ENCODE measurements at places on chromosomes 3 and 15. TPM values are rescaled to one million over a fixed set of nuclear protein-coding genes. Genes with fewer than 3 reads are reported as not detected.

The CFAP91 gene
- total RNA-seq = not detected

- no peak overlapping the region for H3K4me3 ChIP-seq
- no peak for DNase-seq
- H3K4me1 ChIP-seq = peaks cover 11% of the 10 kb centered on the region
- H3K27me3 ChIP-seq = peaks cover 10% of the 10 kb centered on the region
- no peak overlapping the region for H3K27ac ChIP-seq
Measured at GRCh38 chr3:17138246-17139039, 253.7 kb downstream of the PLCL2 start.

- no peaks in the 10 kb centered on the region for H3K27me3 ChIP-seq
- H3K4me1 ChIP-seq = no peaks in the 10 kb centered on the region
- no peak for DNase-seq
- no peak overlapping the region for H3K27ac ChIP-seq
Measured at GRCh38 chr3:165918657-165918979, 81.4 kb upstream of the BCHE start.

GRCh38 chr3:126684218-126684751 lies 19.8 kb upstream of the CHCHD6 start:
- H3K36me3 ChIP-seq = no peaks in the 10 kb centered on the region
- H3K27ac ChIP-seq = no peak overlapping the region
- peaks cover 40% of the 10 kb centered on the region for H3K4me1 ChIP-seq
- peaks cover 11% of the 10 kb centered on the region for H3K27me3 ChIP-seq
- no peak for DNase-seq
- H3K4me3 ChIP-seq = no peak overlapping the region

DNA sequence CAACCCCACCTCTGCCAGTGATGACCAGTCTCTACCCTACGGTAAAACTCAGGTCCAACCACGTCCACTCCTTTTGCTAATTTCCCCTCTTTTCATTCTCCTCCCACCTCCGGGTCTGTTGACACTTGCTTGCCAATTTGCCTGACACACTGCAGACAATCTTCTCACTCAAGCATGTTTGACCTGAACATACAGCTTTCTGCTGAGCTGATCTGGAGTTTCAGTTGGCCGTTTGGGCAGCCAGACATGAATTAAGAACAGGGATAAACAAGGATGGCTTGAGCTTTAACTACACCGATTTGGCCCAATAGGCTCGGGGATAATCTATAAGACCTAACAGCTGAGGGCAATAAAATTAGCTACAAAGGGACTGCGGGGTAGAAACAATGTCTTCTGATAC lies 758.6 kb upstream of the CFAP20DC start:
- no peak overlapping the region for H3K27ac ChIP-seq
- H3K4me1 ChIP-seq = peaks cover 36% of the 10 kb centered on the region
- DNase-seq = no peak
- no peaks in the 10 kb centered on the region for H3K27me3 ChIP-seq

DNA sequence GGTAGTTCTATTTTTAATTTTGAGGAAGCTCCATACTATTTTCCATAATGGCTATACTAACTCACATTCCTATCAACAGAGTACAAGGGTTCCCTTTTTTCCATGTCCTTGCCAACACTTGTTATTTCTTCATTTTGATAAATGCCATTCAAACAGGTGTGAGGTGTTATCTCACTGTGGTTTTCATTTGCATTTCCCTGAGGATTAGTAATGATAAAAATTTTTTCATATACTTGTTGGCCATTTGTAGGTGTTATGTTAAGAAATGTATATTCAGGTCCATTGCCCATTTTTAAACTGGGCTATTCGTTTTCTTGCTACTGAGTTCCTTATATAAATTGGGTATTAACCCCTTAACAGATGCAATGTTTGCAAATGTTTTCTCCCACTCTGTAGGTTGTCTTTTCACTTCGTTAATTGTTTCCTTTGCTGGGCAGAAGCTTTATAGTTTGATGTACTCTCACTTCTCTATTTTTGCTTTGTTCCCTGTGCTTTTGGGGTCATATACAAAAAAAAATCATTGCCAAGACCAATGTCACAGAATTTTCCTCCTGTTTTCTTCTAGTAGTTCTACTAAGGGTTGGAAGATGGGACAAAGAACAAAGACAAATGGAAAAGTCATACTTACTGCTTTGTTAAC lies 11.0 kb upstream of the VPS39 start:
- peaks cover 9% of the 10 kb centered on the region for H3K4me1 ChIP-seq
- no peak for DNase-seq
- peaks cover 12% of the 10 kb centered on the region for H3K36me3 ChIP-seq
- H3K27me3 ChIP-seq = no peaks in the 10 kb centered on the region
- no peak overlapping the region for H3K4me3 ChIP-seq
- no peak overlapping the region for H3K27ac ChIP-seq

DNA sequence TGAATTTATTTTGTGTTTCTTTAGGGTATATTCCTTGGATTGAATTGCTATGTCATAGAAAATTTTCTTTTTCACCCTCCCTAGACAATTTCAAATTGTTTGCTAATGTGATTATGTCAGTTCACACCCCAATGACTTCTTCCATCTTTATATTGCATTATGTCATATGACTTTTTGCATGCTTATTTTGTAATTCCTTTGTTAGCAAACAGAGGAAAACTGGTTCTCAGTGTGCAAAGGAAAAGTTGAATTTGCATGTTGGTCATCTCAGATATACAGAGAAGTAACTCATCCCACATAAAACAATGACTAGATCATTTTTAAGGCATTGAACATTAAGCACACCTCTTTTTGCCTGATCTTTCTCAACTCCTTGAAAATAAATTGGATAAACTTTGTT lies 3.3 kb upstream of the RNF13 start:
- H3K27me3 ChIP-seq = no peaks in the 10 kb centered on the region
- no peaks in the 10 kb centered on the region for H3K36me3 ChIP-seq
- no peak overlapping the region for H3K4me3 ChIP-seq
- H3K27ac ChIP-seq = no peak overlapping the region

DNA sequence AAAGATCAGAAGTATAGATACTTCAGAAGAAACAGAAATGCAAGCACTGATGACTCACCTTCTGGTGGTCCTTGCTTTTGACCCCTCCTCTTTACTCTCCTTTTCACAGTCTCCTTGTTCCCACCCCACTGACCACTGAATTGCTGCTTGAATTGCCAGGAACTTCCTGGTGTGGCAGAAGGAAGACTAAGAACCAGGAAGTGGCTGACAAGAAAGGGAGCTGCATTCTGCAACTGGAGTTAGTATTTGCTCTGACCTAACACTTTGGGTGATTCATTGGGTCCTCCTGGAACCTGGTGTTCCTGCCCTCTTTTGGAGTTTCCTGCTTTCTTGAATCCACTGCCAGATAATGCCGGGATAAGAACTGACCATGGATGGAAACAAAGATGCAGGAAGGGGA lies 23.0 kb downstream of the KY start:
- peaks cover 6% of the 10 kb centered on the region for H3K4me1 ChIP-seq
- H3K27me3 ChIP-seq = peaks cover 10% of the 10 kb centered on the region
- H3K27ac ChIP-seq = no peak overlapping the region
- DNase-seq = no peak
- no peak overlapping the region for H3K4me3 ChIP-seq
- H3K36me3 ChIP-seq = peaks cover 4% of the 10 kb centered on the region

DNA sequence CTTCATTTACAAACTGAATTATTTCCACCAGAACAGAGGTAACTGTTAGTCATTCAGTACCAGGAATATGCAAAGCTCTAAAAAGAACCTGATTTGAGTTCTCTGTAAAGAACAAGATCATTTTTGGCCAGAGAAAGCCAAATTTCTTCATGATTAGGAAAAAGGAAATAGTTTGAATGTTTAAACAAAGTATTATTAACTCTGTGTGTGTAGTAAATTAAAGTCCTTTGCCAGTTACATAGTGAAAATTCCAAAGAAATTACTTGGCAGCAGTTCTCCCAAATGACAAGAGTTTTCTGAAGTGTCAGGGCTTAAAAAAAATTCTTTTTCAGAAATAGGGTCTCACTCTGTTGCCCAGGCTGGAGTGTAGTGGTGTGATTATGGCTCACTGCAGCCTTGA lies 24.5 kb downstream of the QTRT2 start:
- H3K4me1 ChIP-seq = peaks cover 52% of the 10 kb centered on the region
- peak overlapping the region; percentile 81 for H3K4me3 ChIP-seq

DNA sequence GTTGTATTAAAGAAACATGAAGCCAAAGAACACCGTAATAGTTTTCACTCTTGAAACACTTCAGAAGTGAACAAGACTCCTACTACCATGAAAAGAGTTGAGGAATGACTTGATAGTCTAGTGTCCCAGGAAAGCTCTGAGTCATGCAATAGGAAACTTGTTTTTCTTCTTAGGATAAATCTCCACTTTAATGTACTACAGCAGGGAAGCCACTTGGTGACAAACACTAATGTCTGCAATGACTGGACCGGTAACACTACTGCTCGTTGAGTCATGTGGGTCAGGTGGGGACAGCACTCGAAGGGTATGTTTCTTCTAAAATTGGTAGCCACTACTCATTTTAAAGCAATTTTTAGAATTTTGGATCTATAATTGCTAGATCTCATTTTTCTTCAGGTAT lies 291.7 kb upstream of the CNTN3 start:
- no peaks in the 10 kb centered on the region for H3K27me3 ChIP-seq
- H3K36me3 ChIP-seq = no peaks in the 10 kb centered on the region
- no peak overlapping the region for H3K27ac ChIP-seq
- H3K4me1 ChIP-seq = no peaks in the 10 kb centered on the region
- H3K4me3 ChIP-seq = no peak overlapping the region

DNA sequence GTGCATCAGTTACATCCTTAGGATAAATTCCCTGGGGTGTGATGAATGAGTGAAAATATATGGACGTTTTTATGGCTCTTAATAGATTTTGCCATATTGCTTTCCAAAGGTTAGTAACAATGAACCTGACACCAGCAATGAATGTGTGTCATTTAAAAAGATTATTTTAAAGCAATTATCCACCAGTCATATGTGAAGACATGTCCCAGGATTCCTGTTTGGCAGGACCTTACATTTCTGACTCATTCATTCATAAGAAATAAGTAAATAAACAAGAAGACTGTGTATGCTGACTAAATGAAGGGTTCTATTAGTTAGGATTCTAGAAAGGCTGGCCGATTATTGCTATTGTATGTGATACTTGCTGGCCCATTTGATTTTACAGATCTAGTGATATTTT lies 201.5 kb downstream of the SOX2 start:
- no peak overlapping the region for H3K4me3 ChIP-seq
- no peaks in the 10 kb centered on the region for H3K27me3 ChIP-seq
- no peak overlapping the region for H3K27ac ChIP-seq
- no peaks in the 10 kb centered on the region for H3K4me1 ChIP-seq

Measured in HFFc6 (cell line).